Renal cortex interstitium (tissue), 15 donors: ENCODE measurements at places on chromosomes 2 and 18. TPM values are rescaled to one million over a fixed set of nuclear protein-coding genes. Genes with fewer than 3 reads are reported as not detected.

The BCL11A gene
- 12.7 TPM for polyA plus RNA-seq

- no peak for DNase-seq
Measured at GRCh38 chr18:46916551-46917107, 678 bp downstream of the PIAS2 start.

GRCh38 chr18:40812981-40813515 lies 1142.0 kb upstream of the PIK3C3 start:
- DNase-seq = no peak

DNA sequence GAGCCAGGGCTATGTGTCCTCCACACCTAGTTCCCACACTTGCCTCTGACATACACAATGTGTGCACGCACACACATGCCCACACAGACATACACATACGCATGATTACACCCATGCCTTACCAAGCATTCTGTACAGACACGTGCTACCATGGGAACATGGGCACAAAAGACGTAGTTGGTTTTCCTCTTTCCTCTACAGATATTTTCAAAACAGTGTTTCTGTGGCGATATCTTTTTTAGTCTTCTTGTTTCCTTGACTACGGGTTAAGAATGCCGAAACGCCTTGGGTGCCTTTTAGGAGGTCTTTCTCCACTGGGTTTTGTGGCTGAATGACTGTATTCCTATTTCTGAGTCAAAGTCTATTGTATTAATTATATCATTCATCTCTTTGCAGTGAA lies 75.5 kb upstream of the SPTBN1 start:
- no peak for DNase-seq
